ENCODE measurements at places on chromosomes 3 and 15.

DNA sequence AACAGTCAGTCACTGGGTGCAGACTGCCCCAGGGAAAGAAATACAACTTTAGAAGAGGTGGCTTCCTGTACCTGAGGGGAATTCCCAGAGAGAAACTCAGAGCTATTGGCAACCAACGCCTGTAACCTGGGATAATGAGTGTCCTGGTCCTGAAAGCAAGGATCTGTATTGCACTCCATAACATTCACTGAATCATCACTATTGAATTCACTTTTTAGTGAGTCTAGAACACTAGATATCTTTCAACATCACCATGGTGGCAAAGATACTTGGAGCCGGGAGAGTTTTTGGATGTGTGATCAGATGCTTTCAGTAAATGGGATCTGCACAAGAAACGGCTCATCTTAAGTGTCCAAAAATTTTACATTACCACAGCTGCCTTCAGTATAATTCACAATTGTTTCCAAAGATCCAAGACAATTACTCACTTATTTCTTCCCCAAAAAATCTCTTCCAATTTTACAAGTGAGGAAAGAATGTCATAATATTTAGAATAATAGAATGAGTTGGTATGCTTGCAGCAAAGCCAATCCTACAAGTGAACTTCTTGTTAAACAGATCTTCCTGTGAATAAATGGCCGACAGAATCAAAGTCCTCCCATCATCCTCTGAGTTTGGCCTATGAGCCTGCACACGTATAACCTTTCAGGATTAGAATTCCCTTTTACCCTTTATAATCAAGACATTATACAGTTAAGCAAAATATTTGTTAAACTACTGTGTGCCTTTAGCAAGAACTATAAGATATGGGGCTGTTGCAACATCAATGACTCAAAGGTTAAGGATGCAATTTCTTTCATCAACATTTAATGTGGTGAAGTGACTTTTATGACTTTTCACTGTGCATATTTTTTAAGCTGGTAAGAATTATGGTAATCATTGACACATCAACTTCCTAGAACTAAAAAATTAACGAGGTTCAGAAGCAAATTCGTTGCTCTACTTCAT is 243.3 kb upstream of the COL8A1 start:
- no peak for ATAC-seq

- no peak for ATAC-seq
Measured at GRCh38 chr15:60172143-60172542, 168.0 kb downstream of the FOXB1 start.

GRCh38 chr3:174862101-174862500 is 3.0 kb downstream of the NAALADL2 start:
- no peak for ATAC-seq

GRCh38 chr3:181358562-181358961 is 353.2 kb upstream of the SOX2 start:
- no peak for ATAC-seq

- ATAC-seq: no peak
Measured at GRCh38 chr3:65953881-65954733, 84.6 kb downstream of the MAGI1 start.

- peak; percentile 81 for ATAC-seq
Measured at GRCh38 chr3:177263615-177264368, 66.5 kb upstream of the TBL1XR1 start.

- ATAC-seq: no peak
Measured at GRCh38 chr3:125033135-125033534, 22.7 kb downstream of the HEG1 start.

DNA sequence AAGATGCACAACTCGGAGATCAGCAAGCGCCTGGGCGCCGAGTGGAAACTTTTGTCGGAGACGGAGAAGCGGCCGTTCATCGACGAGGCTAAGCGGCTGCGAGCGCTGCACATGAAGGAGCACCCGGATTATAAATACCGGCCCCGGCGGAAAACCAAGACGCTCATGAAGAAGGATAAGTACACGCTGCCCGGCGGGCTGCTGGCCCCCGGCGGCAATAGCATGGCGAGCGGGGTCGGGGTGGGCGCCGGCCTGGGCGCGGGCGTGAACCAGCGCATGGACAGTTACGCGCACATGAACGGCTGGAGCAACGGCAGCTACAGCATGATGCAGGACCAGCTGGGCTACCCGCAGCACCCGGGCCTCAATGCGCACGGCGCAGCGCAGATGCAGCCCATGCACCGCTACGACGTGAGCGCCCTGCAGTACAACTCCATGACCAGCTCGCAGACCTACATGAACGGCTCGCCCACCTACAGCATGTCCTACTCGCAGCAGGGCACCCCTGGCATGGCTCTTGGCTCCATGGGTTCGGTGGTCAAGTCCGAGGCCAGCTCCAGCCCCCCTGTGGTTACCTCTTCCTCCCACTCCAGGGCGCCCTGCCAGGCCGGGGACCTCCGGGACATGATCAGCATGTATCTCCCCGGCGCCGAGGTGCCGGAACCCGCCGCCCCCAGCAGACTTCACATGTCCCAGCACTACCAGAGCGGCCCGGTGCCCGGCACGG is 991 bp downstream of the SOX2 start:
- ATAC-seq: no peak

- ATAC-seq: peak; percentile 79
Measured at GRCh38 chr15:79283252-79284048, 928 bp downstream of the ANKRD34C start.

DNA sequence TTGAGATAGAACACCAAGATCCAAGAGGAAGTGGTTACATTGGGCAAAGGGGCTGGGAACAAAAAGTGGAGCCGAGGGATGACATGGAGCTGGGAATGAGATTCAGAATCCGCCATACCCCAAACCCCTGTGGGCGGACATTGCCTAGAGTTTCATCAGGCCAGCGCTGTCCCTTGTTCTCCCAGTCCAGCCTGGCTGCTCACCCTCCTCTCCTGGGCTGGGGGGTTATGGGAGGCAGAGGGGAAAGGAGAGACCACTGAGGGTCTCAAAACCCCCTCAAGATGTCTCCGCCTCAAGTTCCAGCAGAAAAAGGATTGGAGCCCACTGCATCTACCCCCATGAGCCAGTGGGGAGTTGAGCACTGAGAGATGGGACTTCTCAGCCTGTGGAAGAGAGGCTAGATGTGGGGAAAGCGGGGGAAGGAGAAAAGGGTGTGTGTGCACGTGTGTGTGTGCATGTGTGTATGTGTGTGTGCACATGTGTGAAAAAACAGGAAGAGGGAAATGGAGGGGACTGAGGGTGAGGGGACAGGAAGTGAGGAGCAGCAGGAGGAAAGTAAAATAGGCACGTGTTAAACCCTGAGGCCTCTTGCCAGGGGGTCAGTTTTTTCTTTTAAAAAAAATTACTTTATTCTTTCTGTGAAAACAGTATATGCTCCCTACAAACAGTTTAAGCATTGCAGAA is 14.3 kb downstream of the GRM2 start:
- ATAC-seq: no peak

GRCh38 chr3:34107669-34108068 is 309.2 kb downstream of the PDCD6IP start:
- ATAC-seq: no peak

DNA sequence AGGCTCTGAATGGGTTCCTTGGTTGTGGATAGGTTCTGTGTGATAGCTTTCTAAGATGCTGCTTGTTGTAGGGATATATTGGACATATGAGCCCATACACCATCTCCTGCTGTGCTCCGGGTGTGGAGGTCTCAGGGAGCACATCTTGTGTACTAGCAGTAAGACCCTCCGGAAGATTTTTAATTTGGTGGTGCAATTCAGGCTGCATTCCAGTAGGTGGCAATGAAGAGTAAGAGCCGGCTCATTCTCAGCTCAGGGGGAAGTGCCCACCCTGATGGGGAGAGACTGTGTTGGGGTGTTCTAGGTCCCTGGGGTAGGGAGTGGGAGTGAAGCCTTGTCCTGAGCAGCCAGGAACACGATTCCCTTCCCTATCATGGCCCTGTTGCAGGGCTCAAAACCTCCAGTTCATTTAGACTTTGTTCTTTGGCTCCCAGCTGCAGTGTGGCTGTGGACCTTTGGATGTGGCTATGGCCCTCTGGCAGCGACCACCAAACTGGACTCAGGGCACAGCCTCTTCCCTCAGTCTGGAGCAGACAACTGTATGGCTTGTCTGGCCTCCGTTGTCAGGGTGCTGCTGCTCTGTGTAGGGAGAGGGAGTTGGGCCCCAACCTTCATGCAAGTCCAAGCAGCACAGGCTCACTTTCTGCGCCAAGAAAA is 104.7 kb downstream of the UNC13C start:
- no peak for ATAC-seq
